ENCODE measurements at places on chromosomes 3 and 15. TPM values are rescaled to one million over a fixed set of nuclear protein-coding genes. Genes with fewer than 3 reads are reported as not detected.

- no peak for DNase-seq
Observed at GRCh38 chr3:160482796-160483195, 33.2 kb upstream of the TRIM59 start.

GRCh38 chr3:62822905-62823304, 52.3 kb downstream of the CADPS start:
- DNase-seq, result no peak

DNA sequence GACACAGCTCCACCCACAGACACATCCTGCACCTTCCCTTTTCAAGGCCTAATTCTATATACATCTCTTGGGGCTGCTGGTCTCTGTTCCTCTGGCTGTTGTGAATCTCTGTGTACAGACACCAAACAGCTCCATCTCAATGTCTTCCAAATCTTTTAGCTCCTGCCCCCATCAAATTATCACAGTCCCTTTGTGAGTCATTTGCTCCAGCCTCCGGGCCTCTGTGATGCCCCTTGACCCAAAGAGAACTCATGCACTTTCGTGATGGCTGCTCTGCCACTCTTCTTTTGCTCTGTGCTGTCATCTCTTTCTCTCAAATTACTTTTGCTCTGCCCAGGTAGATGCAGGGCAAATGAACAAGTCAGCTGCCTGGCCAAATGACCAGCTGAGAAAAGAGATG, 369.0 kb upstream of the CDIN1 start:
- DNase-seq, result no peak

DNA sequence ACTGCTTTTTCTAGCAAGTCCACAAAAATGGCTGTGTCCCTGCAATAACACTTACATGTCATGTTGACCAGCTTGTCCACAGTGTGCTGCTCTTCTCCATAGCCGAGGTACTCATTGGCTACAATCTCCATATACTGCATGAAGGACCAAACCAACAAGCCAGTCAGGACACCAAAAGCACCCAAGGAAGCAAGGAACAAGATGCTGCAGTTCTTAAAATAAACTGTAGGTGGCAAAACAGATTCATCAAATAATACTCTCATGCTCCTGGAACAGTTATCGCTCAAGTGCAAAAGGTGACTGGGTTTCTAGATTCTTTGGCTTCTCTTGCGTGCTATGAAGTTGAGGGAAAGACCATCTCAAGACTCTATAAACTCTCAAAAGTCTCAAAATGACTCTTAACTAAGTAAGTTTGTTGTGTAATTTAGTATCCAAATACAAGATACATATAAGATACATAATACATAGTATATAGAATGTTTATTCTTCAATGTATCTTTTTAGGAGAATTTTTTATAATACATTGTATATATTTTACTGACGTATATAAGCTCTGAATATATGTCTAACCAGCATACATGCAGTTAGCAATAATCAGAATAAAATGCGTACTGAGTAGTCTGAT, 57.0 kb downstream of the NEK10 start:
- peak; percentile 34 for DNase-seq

GRCh38 chr15:52261498-52262242, 33.9 kb downstream of the MYO5C start:
- peak; percentile 68 for DNase-seq

DNA sequence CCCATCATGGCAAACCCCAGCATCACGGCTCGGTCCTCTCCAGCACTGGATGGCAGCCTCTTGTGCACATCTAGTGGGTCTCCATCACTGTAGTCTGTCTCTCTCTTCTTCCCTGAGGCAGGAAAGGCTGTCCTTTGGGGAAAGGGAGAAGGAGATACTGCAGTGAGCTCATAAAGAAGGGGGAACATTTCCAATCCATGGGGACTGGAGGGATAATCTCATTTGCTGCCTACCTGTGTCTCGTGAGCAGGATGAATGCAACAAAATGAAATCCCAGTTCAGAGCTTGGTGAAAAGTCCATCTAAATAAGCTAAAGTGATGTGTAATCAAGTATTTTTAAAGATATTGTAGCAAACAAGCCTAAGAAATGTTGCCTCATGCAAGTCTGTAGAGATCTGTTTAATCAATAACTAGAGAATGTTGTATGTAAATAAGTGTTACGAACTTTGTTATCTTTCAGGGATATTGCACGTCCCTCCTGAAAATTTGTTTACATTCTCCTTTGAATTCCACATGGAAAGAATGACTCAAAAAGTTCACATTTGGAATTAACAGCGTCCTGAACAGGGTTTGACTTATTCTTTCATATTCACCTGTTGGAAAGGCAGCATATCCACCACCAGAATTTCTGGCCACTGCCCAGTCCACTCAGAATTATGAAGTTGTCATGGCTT, at the start of gene KCNMB3:
Gene KCNMB3 (minus strand): TSS at position 312 of the 674 bp plus-strand sequence. CDS start 124 bp downstream, at position 188.
- DNase-seq, result no peak

DNA sequence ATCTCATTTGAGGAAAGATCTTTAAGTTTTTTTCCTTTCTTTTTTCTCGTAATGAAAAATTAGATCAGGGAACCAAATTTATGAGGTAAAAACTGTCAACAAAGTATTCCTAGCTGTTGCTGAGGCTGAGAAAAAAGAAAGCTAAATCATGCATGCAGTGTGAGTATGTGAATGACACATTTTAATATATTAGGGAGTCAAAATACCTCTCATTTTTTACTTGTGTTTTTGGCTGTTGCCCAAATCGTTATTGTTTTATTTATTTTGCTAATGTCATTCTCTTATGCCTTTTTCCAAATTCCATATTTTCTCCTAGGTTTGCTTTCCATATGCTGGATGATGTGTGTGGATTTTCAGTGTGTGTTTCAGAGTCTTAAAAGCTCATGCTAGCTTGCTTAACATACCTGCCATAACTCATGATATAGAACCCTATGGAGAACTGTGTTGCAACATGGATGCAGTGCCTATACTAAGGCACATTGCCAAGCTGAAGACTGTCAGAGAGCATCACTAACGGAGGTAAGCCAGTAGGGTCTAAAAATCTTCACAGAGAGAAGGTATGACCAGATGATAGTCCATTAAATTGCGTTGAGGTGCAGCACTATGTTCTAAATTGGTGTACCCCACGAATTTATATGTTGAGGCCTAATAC, 629.5 kb upstream of the KCNMB2 start:
- DNase-seq, result no peak

DNA sequence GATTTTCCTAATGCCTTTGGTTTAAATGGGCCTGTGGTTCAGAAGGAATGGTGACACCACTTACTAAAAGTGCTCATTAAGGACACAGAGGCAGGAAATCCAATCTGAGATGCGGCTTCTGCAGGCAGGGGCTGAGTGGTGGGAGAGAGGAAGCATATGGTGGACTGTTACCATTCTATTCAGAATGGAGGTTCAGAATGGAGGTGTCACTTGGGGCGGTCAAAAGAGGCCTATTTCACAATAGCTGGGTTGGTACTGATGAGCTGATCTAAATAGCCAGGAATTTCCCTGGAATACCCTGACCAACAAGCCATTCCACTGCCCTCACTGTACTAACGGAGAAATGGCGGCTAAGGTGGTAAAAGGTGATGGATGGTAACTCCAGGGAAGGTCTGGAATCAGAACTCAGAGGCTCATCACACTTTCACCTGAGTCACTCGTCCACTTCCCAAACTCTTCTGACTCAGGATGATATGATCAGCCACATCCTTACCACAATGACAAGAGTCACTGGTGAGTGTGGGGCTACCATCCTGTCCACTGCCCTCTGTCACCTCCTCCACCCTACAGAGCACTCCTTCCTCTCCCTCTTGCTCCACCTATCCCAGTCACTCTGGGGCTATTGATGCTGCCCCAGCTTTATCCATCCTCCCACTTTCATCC, 15.7 kb downstream of the RFT1 start:
- DNase-seq, result no peak

DNA sequence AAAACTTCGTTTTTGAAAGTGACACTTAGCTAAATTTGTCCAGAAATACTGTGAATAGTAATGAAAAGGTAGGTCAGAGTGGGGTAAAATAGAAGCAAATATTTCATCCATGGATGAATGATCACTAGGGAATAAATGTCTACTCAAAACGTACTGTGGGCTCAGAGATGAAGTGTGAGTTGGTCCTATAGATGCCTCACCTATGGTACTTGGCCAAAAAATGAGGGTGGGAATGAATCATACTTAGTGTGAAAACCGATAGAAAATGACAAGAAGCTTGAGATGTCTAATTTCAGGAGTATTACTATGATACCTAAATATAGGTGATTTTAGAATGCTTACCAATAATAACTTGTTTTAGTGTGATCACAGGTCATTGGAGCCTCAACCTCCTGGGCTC, 155.9 kb downstream of the GMNC start:
- DNase-seq, result no peak

DNA sequence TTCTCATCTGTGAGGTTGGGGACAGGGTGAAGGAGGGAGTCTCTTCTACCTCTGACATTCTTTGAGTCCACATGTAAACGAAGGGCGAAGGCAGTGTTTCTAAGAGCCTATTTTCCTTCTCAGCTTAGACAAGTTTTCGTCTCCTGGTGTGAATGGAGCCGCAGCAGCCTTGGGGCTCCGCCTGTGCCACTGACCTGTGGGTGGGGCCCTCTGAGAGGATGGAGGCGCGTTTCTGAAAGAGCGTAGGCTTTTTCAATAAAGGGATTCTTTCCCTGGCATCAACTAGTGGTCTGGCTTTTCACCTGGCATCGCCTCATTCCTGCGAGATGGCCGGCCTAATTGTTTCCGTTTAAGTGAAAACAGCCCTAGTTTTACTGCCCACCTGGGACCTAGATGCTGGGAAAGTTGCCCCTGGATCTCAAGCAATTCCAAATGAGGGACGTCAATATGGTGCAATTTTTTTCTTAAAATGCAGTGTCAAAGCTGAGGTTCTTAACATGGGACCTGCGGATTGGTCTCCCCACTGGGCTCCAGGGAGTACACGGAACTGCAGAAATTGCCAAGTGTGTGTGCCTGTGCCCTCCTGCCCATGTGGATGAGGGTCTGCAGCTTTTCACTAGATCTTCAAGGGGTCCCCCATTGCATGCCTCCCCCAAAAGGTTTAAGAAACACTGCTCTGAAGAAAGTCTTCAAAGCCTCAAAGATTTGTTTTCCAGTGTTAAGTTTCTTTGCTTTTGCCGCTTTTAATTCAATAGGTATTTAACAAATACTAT, 958 bp downstream of the GLDN start:
- DNase-seq, result no peak

GRCh38 chr3:108669208-108669607, 79.7 kb downstream of the DZIP3 start:
- DNase-seq, result no peak

DNA sequence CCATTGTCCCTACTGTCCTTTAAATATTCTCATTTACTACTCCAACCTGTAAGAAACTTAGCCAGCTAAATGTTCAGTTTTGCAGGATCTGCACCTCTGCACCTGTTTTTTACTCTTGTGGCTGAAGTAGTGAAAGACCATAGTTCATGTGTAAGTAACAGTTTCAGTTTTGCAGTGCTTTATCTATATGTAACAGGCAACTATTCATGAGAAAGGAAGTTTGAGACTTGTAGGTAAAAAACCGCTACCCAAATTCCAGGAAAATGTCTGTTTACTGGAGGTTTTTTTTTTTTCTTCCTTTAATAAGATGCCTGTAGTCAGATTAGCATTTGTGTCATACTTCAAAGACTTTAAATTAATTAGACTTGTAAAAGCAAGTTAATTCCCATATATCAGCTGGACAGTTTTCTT, 25.4 kb upstream of the MBNL1 start:
- DNase-seq, result no peak

GRCh38 chr3:171749124-171749523, 61.2 kb downstream of the PLD1 start:
- no peak for DNase-seq

- DNase-seq, result no peak
Observed at GRCh38 chr3:131218196-131218595, 163.4 kb upstream of the NUDT16 start.

GRCh38 chr3:29064085-29064484, 216.8 kb upstream of the RBMS3 start:
- DNase-seq, result no peak

The VWA5B2 gene
- total RNA-seq, result 0.46 TPM

The CX3CR1 gene
- 2.7 TPM for total RNA-seq

The BLM gene
- total RNA-seq, result 1.4 TPM

The AMOTL2 gene
- 92.8 TPM for total RNA-seq

The CFAP20DC gene
- total RNA-seq, result 8.3 TPM

The CNTN4 gene
- total RNA-seq, result 1.5 TPM

The FETUB gene
- total RNA-seq, result not detected

The A4GNT gene
- total RNA-seq, result not detected

The CASR gene
- not detected for total RNA-seq

The ATP13A4 gene
- 2.0 TPM for total RNA-seq

The ZMYND10 gene
- total RNA-seq, result 1.6 TPM

Data from prostate gland (tissue), 2 donors.